ENCODE measurements at places on chromosomes 11 and 22. TPM values are rescaled to one million over a fixed set of nuclear protein-coding genes. Genes with fewer than 3 reads are reported as not detected.

Gene SAA4
- not detected for total RNA-seq

Gene SYT12
- under 0.01 TPM for total RNA-seq

Gene OR4A47
- total RNA-seq, result not detected

Gene OR6A2
- total RNA-seq, result 0.25 TPM

Gene RABL2B
- total RNA-seq, result 3.1 TPM

Gene APOL4
- 3.6 TPM for total RNA-seq

Gene ANKK1
- total RNA-seq, result not detected

Measured in dermis microvascular lymphatic vessel endothelial cell (primary cell).